LoVo (cell line): ENCODE measurements at places on chromosomes 2 and 18.

DNA sequence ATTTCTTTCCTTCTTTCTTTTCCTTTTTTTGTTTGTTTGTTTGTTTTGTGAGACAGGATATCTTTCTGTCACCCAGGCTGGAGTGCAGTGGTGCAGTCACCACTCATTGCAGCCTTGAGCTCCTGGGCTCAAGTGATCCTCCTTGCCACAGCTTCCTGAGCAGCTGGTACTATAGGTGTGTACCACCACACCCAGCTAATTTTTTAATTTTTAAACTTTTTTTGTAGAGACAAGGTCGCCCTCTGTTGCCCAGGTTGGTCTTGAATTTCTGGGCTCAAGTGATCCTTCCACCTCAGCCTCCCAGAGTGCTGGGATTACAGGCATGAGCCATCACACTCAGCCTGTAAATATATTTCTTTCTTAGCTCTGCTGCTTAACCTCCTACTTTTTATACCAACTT, 83.4 kb upstream of the CYP20A1 start:
- DNase-seq: no peak

DNA sequence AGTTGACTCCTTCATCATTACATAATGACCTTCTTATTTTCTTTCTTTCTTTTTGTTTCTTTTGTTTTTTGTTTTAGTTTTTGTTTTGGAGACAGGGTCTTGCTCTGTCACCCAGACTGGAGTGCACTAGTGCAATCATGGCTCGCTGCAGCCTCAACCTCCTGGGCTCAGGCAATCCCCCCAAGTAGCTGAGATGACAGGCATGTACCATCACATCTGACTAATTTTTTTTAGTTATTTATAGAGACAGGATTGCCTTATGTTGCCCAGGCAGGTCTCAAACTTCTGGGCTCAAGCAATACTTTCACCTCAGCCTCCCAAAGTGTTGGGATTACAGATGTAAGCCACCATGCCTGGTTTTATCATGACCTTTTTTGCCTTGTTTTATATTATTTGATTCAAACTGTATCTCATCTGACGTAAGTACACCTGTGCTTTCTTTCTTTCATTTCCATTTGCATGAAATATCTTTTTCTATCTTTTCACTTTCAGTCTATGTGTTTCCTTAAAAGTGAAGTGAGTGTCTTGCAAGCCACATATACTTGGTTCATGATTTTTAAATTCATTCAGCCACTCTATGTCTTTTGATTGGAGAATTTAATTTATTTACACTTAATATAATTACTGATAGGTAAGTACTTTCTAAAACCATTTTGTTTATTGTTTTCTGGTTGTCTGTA, 39.1 kb downstream of the SP100 start:
- DNase-seq: no peak

GRCh38 chr2:89763581-89764485, 1072.4 kb downstream of the RPIA start:
- DNase-seq: no peak

- DNase-seq: no peak
Observed at GRCh38 chr2:1539973-1540372, 126.7 kb downstream of the TPO start.

DNA sequence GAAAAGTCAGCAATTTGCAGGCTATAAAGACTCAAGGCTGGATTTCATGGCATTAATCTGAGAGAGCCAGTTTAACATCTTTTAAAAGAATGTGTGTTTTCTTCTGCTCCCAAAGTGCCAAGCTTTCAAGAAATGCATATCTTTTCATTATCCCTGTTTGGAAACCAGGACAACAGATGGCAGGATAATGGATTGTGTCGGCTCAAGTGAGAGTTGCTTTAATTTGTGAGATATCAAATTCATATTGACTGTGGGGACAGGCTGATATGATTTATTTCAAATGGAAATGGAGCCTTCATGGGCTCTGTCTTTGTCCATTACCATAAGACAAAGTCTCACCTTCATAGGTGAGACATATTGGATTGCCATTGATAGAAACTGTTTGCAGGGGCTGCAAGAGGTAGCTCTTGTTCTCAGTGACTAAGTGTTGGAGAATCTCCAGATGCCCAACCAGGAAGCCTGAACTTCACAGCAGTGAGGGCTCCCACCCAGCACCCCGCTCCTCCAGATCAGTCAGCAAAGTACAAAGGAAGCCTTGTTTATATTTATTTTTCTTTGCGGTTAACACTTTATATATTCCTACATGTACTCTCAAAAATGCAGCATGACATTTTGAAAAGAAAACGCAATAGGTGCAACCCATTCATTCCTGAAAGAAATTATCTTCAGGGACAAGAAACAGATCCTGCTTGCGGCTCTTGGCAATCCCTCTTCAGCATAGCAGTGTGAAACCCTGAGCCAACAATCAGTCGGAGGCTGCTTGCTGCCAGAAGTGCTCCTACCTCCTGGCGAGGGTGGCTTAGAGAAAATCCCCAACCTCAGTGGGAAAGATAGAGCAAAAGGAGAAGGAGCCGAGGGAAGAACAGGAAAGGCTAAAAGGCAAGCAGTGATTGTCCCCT, 65.8 kb upstream of the ATL2 start:
- DNase-seq: peak; percentile 63

DNA sequence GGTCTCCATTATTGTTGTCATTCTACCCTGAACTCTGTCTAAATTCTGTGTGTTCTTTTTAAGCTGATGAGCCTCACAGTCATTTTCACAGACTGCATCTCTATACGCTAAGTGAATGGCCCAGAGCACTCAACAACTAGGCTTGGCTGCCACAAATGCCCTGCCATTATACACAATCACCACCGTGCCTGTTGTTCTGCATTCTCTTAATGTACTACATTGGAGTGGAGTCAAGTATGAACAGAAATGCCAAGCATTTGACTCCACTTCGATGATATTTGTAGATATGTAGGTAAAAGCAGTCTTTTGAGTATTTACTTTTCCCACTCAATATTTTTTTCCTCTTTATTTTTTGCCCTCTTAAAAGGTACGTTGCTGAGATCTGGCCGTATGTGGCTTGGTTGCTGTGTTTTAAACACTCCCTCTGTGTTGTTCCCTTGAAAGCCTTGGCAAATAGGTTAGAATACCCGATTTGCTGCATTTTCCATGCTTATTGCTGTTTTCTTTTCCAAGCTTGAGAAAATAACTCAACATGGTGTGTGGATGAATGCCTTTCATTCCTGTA, 36.2 kb upstream of the TMEFF2 start:
- DNase-seq: no peak

DNA sequence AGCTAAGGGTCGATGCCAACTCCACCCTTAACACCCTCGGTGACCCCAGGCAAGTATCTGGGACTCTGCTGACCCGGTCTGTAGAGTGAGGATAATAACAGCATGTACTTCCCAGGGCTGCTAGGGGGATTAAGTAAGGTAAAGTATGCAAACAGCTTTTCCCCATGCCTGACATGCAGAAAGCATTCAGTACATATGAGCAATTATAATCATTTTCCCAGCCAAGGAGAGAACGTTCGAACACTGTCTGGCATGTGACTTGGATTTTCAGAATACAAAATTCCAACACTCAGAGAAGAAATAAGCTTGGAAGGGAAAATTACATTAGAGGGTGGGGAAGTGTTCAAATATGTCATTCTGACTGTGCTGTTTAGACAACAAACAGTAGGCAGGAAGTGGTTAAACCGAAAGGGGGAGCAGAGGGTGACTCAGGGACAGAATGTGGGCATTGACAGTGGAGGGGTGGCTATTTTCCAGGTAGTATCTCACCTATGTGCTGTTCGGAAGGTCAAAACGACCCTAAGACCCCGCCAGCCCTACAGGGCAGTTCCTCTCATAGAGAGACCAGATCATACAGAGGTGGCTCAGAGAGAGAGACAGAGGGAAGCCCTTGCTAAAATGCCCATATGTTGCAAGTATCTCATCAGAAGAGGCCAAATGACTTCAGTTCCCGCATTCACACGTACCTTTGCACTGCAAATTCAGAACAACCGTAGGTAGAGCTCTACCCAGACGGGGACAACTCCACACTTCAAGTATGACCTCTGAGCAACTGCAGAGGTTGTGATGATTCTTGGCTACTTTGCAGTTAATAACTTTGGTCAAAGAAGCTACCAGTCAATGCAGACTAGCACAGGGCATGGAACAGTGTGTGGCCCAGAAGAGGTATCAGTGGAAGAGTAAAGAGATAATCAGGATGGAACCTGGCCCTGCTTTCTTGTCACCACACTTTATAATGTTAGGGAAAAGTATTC, 14.8 kb downstream of the ASPRV1 start:
- peak; percentile 35 for DNase-seq

- no peak for DNase-seq
Observed at GRCh38 chr18:44761812-44762211, 81.1 kb downstream of the SETBP1 start.

- DNase-seq: no peak
Observed at GRCh38 chr2:240505910-240506309, 51.9 kb downstream of the ANKMY1 start.

DNA sequence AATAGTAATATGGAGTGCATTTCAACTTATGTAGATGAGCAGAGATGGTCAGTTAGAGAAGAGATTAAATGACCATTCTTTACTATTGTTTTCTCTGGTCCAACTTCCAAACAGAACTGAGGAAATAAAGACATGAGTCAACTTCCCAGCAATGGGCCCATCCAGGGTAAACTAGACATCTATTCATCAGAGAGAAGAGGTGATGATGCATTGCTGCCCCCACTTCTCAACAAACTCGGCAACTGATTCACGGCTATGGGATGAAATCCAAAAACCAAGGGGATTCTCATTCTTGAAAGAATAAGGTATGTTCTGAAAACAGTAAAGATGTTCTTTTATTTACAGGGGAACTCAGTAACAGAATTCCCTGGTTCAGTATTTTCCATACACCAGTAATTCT, 190.7 kb downstream of the RDH14 start:
- no peak for DNase-seq

- peak; percentile 66 for DNase-seq
Observed at GRCh38 chr2:108370080-108370479, 7.7 kb upstream of the SULT1C4 start.

GRCh38 chr2:23583467-23583866, 198.5 kb downstream of the KLHL29 start:
- DNase-seq: no peak

DNA sequence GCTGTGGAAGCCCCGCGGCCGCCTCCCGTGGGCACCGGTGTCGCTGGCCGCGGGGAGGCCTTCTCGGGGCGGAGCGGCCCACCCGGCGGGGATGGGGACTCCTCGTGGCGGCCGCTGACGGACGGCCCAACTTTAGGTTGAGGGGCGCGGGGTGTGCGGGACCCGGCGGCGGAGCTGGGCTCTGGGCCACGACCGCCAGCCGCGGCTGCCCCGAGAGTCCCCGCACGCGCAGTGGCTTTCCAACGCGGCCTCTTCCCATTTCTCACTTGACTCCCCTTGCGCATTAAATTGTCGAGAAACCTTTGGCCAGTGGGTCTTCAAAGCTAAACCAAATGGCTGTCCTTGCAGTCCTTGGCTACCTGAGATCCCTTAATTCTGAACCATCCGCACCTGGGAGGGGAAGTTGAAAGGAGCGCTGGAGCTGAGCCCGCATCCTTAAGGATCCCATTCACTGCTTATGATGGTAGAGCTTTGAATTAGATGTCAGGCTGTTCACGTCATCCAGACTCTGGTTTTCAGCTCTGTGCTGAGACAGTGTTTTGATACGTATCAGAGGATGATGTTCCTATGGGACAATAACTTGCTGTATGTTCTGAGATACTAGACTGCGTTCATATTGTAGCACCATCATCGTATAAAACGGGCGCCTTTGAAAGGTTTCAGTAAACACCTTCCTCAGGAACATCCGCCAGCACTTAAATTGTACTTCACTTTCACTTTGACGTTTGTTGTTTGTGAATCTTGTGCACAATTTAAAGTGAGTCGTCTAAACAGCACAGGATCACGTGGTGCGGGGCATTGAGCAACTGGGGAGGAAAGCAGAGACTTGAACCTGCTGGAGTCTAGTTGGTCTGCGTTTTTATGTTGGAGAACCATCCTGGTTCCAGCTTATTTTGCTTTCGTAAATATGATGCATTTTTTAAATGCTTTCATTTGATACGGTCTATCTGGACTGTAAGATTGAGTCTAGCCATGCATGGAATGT, 874 bp downstream of the CLIP4 start:
- no peak for DNase-seq

DNA sequence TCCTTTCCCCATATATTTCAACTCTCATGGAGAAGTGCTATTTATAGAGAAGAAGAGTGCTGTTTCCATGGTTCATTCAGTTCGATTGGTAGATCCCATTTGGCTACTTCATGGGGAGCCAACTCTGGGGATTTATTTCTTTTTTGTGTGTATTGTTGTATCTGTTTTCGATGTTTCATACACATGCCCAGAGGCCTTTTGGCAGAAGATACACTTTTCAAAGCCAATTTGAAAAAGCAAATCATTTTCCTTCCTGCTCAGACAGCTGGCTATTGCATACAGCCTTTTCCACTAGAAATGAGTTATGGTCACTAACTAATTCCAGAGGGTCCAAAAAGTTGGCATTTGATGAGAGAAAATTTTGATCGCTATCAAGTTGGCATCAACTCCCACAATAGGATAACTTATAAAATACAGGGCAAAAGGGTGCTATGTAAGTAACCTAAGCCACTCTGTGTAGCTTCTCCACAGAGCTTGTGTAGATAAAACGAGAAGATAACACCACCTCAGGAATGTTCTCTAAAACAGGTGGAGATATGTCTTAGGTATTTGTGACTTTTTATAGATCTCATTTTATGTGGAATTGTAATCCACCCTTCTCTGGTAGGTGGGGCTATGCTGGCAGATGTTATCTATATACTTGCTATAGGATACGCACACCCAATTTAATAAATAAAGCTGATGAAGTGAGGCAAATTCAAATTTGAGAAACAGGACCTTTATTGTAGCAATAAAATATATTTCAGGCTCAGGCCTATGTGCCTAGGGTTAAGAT, 798.5 kb downstream of the SATB2 start:
- peak; percentile 51 for DNase-seq

DNA sequence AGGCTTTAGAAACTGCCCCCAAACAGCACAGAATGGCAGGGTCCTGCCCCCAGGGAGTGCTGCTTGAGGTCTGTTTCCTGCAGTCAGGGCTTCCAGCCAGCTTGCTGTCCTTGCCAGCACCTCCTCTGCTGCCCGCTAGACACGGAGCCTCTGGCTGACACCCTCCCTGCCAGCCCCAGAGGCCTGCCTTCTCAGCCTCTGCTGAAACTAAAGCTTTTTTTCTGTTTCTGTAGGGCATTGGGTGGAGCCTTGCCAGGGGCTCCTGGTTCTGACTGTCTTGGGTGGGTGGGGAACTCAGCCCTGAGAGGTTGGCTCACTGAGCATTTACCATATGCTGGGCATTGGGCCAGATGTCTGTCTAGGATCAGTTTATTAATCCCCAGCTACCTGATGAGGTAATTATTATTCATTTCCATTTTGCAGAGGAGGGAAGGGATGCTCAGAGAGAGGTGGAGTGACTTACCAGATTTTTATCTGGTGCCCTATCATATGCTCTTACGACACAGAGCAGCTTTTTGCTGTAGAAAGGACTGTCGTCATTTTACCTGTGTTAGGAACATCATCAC, 35.4 kb downstream of the INPP4A start:
- no peak for DNase-seq

DNA sequence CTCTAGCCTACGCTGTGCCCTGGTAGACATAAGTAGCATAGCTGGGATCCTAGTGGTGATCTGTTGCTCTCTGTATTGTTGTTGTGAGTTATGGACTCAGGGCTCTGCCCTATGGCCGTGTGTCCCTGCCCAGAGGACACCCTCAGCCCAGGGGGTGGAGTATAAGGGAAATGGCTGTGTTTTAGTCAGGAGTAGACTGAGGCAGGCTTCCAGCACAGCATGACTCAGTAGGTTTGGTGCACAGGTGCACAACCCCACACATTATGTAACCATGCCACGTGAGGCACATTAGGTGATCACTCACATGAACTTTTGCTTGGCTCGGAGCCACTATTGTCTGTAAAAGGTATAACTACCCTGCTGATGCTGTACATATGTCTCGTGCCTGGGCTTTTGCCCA, 59.9 kb upstream of the PEX13 start:
- DNase-seq: peak; percentile 7
